ENCODE measurements at places on chromosomes 1 and 21.

DNA sequence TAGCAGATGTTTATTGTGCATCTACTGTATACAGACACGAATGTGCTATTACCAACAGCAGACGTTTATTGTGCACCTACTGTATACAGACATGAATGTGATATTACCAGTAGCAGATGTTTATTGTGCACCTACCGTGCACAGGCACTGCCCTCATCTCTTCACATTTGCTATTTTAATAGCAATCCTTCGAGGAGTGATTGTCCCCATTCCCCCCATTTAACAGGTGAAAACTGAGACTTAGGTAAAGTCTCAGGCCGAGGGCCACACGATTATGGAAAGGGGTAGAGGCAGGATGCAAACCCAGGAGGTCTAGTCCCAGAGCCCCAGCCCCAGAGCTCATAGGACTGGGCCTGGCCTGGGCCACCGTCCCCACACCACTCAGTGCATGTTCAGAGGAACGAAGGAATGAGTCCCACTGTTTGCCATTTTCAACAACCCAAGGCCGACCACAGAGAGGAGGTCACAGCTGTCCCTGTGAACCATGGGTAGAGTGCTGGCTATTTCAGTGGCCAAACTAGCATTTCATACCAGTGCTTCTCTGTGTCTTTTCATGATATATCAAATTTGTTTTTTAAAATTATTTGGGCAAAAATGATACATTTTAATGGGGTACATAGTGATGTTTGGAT is 114.4 kb upstream of the TMEM51 start:
- DNase-seq, result no peak

DNA sequence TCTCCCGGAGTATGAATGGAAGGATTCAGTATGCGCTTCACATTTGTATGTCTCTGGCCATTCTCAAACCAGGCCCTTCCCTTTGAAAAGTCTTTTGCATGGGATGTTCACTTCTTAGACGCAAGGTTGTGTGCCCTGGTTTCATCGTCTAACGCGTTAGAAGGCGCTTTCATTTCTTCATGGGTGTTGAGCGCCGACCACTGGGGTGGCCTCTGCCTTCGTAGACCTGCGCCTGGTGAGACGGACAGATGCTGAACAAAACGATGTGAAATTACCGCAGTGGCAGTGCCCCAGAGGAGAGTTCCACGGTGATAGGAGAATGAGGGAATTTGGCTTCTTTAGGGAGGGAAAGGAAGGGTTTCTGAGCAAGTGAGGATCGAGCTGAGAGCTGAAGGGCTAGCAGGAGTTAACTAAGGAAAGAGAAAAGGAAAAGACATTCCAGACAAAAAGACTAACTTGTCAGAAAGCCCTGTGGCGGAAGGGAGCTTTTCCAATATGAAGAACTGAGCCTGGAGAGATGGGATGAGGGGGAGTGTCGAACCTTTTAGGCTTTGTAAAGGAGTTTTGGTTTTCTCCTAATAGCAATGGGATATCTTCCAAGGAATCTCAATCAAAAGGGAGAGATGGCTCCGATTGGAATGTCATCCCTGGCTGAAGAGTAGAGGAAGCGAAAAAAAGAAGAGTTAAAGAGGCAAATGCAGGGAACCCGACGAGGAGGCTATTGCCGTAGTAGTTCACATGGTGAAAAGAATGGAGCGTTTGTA is 951 bp downstream of the GGPS1 start:
- no peak for DNase-seq

DNA sequence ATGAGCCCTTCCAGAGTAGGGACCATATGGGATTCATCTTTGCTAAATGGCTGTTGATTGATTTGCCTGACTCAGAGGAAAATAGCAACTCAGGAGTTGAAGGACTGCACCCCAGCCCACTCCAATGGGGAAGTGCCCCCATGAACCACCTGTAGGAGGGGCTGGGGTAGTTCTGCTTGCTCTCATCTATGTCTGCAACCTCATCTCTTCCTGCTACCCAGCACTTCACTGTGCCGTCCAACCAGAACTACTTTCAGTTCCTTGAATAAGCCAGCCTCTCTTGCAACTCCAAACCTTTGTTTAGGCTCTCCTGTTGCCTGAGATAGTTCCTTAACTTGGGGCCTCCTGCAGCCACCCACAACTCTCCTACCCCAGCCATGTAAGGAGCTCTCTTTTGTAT is 26.6 kb downstream of the BEND5 start:
- no peak for DNase-seq

GRCh38 chr21:15688809-15689208 is 41.0 kb upstream of the USP25 start:
- no peak for DNase-seq

DNA sequence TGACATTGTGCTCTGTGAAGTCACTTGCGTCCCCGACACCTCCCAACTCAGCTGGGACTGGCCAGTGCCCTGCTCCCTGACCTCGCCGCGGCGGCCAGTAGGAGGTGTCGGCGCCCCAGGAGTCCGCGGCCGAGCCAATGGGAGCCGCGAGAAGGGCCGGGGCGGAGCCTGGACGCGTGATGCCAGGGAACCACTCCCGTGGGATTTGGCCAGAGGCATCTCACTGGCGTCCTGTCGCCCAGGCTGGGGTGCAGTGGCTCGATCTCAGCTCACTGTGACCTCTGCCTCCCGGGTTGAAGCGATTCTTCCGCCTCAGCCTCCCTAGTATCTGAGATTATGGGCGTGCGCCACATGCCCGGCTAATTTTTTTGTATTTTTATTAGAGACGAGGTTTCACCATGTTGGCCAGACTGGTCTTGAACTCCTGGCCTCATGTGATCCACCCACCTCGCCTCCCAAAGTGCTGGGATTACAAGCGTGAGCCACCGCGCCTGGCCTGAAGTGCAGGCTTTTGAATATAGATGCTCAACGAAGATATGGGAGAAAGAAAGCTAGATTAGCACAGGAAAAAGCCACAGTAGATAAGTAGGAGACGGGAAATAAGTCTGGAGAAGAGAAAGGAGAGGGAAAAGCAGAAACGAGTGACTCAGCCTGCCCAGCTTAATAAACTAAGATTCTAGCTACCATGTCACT is 38.0 kb downstream of the ZBTB8OS start:
- peak; percentile 18 for DNase-seq

DNA sequence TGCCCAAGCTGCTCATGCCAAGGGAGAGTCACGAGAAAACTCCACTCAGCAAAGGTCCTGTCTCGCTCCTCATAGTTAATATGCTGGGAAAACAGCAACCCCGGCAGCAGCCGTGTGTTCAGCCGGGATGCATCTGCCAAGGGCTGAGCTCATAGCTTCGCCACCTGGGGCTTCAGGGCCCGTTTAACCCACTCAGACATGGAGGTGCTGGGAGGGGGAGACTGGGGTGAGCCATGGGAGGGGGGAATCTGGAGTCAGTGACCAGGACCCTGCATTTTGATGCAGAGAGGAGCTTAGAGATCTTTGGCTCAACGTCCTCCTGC is 283.4 kb downstream of the PTPRU start:
- no peak for DNase-seq

Measured in activated CD4-positive, alpha-beta T cell treated with anti-CD3 and anti-CD28 coated beads for 24 hours (primary cell).